CD4-positive, alpha-beta T cell treated with Interleukin-10 for 1 hour (primary cell): ENCODE measurements at places on chromosomes 7 and 10.

DNA sequence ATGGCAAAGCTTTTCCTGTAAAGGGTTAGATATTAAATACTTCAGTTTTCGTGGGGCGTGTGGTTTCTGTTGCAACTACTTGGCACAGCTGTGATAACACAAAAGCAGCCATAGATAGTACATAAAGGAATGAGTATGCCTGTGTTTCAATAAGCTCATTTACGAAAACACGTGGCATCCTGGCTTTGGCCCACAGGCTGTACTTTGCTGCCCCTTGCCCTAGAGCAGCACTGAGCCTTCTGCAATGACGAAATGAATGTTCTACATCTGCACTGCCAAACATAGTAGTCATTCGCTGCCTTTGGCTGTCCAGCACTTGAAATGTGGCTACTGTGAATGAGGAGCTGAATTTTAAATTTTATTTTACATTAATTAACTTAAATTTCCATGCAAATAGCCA lies 376.2 kb upstream of the TPK1 start:
- no peak for DNase-seq

DNA sequence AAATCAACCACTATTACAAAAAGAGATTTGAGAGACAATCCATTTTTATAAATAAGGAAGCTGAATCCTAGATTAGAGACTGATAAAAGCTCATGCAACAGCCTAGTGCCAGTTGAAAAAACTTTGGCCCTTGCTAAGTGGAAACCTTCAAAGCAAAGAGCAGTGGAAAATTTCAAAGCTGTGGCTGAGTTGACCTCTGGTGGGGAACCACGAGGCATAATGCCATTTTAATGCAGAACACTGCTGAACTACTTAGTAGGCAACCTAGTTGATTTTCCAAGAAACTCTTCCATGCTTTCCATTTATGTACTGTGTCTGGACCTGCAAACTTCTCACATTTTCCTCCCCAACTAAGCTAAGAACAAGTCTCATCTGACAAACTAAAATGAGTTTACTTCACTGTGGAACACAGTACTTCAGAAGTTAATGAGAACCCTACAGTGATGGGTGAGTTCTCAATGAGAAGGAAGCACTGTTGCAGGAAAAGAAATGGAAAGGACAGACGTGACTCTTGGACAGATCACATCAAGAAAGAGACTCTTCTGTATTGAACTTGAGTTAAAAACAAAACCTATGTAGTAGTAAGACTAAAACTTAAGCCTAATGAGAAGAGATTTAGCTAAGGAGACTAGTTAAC lies 19.5 kb downstream of the FZD9 start:
- DNase-seq, result no peak

DNA sequence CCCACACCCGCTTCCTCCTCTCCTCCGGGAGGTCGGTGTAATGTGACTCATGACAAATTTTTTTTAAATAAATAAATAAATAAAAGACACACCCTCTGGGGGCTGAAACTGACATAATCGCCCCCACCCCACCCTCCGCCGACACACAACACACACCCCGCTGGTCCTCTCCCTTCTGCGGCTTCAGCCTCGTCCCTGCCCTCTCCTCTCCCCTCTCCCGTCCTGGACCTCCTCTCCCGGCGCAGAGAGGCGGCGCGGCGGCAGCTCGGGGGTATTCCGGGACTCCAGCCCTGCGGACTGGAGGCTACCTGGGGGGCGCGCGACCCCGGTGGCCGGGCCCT lies 686 bp downstream of the ABI1 start:
- peak; percentile 67 for DNase-seq

- DNase-seq, result no peak
Observed at GRCh38 chr7:78863281-78863680, 590.2 kb downstream of the MAGI2 start.

DNA sequence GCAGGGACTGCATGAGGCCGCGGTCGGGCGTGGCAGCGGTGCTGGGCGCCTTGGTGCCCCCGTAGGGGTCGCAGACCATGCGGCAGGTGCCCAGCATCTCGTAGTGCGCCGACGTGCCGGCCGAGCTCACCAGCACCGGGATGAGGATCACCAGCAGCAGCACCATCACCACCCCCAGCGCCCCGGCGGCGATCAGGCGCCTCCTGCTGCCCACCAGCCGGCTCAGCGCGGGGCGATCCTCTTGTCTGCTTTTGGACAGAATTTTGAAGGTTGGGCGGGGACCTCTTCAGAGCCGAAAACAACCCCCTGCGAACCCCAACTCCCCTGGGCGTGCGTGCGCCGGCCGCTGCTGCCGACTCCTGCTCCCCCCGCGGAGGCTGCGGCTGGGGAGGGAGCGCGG lies 779 bp downstream of the C1QL3 start:
- peak; percentile 2 for DNase-seq

GRCh38 chr7:85773116-85773728 lies 586.4 kb upstream of the SEMA3D start:
- no peak for DNase-seq

- DNase-seq, result no peak
Observed at GRCh38 chr7:7883394-7883793, 85.2 kb upstream of the GLCCI1 start.

GRCh38 chr7:17009007-17009719 lies 127.4 kb upstream of the AGR3 start:
- DNase-seq, result peak; percentile 50

DNA sequence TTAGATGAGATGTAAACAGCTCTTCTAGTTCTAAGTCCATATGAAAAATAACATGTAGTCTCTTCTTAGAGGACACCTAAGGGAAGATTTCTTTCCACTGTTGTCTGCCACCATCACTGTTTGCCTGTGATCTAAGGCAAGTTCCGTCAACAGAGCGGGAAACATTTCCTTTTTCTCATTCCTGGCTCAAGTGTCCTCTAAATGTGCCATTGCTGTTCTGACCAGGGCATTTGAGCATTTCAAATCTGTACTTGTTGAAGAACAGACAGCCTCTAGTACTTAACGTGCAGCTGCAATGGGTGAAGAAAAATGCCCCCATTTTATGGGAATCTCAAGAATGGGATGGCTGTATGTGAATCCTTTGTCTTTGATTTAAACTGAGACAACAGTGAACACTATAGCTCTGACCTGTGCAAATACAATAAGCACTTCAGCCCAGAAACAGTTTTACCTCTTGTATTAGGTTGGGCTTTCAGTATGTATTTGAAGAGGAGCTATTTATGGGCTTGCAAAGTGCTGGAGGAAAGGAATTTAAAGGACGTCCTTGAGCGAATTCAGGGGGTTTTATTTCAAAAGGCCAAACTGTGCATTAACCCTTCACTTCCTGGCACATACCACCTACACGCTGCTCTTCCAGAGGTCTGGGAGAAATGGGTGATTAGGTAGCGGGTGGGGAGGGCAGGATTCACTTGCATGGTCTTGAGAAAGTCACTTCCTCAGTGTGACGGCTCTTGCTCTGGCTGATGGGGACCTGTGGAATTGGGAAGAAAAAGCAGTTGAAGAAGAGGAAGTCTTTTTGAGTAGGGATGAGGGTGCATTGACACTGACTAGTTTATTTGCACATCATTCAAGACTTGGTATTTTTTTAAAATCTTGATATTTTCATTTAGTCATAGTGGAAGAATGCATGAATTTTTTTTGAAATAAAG lies 66.1 kb downstream of the THNSL1 start:
- no peak for DNase-seq

DNA sequence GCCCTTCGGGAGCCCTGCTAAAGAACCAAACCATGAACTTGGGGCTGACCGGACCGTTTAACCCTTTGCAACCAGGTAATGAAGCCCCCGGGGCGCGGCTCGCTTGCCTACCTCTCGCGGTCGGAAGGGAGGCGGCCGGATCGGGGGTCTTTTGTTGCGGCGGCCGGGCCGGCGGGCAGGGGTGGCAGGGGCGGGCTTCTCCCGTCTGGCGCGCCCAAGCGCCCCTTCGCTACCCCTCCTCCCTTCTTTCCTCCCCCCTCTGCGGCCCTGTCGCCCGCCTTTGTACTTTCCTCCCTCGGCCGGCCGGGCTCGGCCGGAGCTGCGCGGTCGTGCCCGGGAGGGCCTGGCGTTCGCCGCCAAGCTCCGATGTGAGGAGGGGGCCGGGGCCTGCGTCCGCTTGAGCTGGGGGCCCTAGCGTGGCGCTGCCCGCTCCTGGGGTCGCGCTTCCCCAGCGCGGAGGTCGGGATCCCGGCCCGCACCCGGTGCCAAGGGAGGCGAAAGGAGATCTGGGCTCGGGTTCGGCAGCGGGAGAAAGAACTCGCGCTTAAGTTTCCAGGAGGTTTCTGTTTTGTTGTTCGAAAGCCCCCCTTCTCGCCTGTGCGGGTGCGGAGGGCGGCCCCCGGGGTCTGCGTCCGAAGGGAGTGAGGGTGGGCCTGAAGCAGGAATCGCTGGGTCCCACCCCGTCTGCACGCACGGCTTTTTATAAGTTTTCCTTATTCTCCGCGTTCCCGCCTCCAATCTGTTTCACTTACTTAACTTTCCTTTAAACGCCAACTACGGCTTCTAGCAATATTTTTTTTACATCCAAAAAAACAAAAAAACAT lies 436.8 kb upstream of the GALNT17 start:
- DNase-seq, result no peak

DNA sequence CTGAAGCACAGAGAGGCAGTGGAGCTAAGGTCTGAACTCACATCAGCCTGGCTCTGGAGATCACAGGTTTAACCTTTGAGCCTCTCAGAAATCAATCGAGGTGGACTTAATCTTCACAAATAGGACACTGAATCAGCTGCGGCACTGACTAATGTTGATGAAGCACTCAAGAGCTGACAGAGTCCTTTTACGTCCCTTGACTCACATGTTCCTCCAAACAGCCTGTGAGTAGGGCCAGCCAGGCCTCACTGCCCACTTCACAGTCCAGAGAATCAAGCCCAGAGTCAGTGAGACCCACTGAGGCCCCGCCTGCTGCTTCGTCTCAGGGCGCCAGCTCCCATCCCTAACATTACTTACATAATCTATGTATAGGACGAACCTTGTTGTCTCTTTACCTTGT lies 63.1 kb downstream of the TNS3 start:
- DNase-seq, result no peak

GRCh38 chr10:12388671-12389070 lies 39.3 kb downstream of the CAMK1D start:
- no peak for DNase-seq

DNA sequence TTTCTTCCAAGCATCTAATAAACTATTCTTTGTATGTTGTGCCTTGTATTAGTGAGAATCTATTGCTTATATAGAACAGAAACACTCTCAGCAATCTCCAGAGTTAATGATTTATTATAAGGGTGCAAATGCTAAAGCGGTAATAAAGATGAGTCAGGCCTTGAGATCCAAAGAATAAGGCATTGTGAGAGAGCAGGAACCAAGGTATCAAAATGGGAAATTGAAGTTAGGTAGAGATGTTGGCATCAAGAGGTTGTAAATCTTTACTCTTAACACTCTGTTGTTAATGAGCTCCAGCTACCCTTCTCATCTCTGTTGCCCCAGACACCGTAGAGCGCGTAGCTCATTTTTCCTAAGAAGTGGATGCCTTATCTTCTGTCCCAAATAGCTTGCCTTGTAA lies 375.2 kb downstream of the ARL4A start:
- no peak for DNase-seq

DNA sequence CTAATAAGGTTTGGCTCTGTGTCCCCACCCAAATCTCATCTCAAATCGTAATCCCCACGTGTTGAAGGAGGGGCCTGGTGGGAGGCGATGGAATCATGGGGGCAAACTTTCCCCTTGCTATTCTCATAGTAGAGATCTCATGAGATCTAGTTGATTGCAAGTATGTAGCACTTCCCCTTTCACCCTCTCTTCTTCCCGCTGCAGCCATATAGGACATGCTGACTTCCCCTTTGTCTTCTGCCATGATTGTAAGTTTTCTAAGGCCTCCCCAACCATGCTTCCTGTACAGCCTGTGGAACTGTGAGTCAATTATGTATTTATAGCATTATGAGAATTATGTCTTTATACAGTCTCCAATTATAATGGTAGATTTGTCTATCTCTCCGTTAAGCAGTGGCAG lies 594.5 kb downstream of the ACTR3B start:
- no peak for DNase-seq

GRCh38 chr10:96208271-96208670 lies 63.1 kb downstream of the BLNK start:
- no peak for DNase-seq

GRCh38 chr7:36191292-36191920 lies 38.4 kb downstream of the EEPD1 start:
- no peak for DNase-seq

GRCh38 chr7:4164556-4164955 lies 517.5 kb upstream of the FOXK1 start:
- no peak for DNase-seq

DNA sequence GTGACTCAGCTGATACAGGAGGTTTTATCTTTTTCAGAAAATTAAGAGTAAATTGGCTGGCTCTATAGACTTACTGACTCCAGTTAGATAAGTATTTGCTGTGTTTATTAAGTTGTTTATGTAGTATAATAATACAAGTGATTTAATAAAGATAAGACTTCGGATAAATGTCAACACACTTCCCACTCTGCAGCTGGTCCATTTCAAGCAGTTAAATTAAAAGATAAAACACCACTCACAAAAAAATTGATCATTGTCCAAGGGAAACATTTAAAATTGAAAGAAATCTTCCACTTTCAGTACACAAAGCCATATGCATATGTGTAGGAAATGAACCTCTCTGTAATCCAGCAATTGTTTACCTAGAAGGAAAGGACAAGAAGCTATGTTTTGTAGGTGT lies 106.1 kb upstream of the SP8 start:
- DNase-seq, result no peak

GRCh38 chr7:129166745-129167144 lies 21.7 kb upstream of the SMO start:
- DNase-seq, result no peak

DNA sequence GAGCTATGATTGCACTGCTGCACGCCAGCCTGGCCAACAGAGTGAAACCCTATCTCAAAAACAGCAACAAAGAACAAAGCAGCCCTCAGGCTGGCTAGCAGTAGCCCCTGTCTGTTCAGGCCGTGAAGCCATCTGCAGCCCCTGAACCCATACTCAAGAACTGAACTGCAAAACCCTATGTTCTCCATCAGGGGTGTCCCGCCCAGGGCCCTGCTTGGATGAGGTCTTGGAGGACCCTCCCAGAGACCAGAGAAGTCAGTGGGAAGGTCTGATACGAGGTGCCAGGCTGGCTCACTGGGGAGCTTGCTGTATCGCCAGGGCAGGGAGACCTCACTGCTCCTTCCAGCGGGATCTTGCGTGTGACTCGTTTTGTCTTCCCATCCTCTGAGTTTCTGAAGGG lies 39.3 kb downstream of the RBM17 start:
- no peak for DNase-seq

DNA sequence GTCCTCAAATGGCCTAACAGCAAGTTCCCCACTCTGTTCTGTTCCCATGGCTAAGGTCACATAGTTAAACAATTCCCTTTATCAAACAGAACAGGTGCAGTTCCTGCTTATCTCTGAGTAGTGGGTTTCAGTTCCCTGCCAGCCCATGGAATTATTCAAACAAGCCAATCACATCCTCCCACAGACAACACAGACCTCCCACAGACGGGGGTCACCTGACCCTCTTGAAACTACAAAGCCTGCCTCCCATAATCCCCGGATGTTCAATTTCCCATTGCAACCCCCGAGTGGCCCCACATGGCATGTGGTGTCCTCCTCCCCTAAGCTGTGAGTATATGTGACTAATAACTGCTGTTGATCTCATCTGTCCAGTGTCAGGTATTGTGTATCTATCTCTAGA lies 64.1 kb downstream of the TMEM168 start:
- DNase-seq, result no peak
